Caco-2 (cell line): ENCODE measurements at places on chromosomes 16 and 17. TPM values are rescaled to one million over a fixed set of nuclear protein-coding genes. Genes with fewer than 3 reads are reported as not detected.
A peak's percentile ranks its signal among the peaks of the same experiment; 100 is the strongest.

DNA sequence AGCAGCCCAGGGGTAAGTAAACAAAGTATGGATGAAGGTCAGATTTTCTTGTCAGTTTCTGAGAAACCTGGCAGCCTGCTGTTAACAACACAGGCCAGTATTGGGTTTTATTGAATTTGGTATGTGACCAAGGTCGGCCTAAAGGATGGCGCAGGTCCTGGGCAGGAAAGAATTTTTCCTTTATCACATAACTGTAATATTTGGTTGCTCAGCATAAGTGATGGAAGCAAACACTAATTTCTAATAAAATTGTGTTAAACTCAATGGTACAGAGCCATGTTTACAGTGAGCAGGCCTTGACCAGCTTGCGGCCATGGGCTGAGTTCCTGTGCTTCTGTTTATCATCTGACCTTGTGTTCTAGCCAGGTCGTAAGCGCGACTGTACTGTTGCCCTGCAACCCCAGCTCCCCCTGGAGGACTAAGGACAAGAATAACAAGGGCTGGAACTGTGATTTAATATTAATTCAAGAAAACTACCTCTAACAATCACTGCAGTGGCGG, 10.5 kb downstream of the POLDIP2 start:
- peak; percentile 72 for DNase-seq

The TAC4 gene
- total RNA-seq = 10.8 and 17.1 TPM in 2 replicates

DNA sequence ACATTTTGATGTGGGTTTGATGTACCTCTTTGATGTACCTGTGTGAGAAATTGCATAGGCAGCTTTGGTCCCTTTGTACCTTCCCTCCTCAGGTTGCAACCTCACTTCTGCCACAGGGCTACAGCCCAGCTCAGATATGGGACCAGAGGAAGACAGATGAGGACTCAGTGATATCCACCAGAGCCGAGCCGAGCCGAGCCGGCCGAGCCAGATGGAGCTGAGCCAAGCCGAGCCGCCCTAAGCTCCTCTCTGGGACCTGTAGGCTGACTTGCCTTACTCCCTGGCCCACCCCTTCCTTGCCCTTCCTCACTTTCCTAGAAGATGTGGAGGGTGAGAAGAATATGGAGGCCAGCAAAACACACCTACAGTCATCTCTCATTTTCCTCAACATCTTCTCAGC, 3.8 kb downstream of the HEATR9 start:
- no peak for DNase-seq

- peak; percentile 84 for DNase-seq
Measured at GRCh38 chr17:50689251-50689650, 18.5 kb downstream of the ANKRD40 start.

The SOST gene
- not detected in 2 replicates for total RNA-seq

The TMED6 gene
- 2.4 TPM in 2 replicates for total RNA-seq

DNA sequence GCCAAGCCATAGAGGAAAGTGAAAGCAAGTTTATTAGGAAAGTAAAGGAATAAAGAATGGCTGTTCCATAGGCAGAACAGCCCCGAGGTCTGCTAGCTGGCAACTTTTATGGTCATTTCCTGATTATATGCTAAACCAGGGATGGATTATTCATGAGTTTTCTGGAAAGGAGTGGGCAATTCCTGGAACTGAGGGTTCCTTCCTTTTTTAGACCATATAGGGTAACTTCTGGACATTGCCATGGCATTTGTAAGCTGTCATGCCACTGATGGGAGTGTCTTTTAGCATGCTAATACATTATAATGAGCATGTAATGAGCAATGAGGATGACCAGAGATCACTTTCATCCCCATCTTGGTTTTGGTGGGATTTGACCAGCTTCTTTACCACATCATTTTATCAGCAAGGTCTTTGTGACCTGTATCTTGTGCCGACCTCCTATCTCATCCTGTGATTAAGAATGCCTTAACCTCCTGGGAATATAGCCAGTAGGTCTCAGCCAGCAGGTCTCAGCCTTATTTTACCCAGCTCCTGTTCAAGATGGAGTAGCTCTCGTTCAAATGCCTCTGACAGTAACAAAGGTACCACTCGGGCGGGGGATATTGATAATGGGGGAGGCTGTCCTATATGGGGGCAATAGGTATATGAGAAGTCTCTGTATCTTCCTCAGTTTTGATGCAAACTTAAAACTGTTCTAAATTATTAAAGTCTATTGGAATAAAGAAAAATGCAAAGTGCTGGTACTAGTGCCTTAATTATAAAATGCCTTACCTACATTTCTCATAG, 38.9 kb upstream of the HELZ start:
- DNase-seq = no peak

GRCh38 chr17:75809631-75810111, 25.1 kb downstream of the UNK start:
- DNase-seq = no peak

The PRSS33 gene
- not detected in 2 replicates for total RNA-seq

- no peak for DNase-seq
Measured at GRCh38 chr17:1553354-1554266, 9.0 kb downstream of the PITPNA start.

DNA sequence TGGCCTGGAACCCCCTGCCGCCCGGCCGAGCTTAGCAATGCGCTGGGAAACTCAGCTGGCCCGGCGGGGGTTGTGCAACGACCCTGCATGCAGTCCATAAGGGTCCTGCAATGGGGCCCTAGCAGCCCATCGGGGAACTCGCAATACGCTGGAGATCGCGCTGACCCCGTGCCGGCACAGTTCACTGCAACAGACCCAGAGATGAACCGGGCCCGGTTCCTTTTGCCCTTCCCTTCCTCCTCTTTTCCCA, 375 bp downstream of the SLC25A11 start:
- no peak for DNase-seq

DNA sequence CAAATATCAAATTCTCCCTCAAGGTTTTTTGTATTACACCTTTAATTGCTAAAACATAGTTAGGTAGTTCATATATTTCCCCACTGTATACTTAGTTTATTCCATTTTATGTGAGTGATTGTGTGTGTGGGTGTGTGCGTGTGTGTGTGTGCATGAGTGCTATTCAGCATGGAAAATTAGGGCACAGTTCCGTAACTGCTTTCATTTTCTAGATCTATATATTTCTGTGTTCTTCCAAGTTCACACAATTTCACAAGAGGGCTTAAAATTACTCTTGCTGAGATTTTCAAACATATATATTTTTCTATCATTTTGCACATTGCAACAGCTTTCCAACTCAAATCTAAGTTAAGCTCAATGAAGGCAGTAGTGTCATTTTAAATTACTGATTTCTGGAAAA, 782.9 kb upstream of the SOX9 start:
- DNase-seq = no peak

GRCh38 chr17:46007461-46007965, 8.5 kb downstream of the STH start:
- no peak for DNase-seq

- DNase-seq = no peak
Measured at GRCh38 chr17:8799570-8800212, 526 bp upstream of the MFSD6L start.

GRCh38 chr17:5555254-5555653, 29.1 kb downstream of the NLRP1 start:
- no peak for DNase-seq

The PPL gene
- total RNA-seq = 61.5 and 68.1 TPM in 2 replicates

DNA sequence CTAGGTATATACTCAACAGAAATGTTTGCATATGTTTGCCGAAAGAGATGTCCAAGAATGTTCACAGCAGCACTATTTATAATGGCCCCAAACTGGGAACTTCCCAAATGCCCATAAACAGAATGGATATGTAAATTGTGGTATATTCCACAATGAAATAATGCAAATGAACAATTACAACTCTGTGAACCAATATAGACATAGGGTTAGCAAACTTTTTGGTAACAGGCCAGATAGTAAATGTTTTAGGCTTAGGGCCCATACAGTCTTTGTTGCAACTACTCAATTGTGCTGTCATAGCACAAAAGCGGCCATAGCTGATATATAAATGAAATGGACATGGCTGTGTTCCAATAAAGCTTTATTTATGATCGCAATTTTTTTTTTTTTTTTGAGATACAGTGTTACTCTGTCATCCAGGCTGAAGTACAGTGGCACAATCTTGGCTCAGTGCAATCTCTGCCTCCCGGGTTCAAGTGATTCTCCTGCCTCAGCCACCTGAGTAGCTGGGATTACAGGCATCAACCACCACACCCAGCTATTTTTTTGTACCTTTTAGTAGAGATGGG, 16.5 kb downstream of the XYLT1 start:
- no peak for DNase-seq

The RSKR gene
- total RNA-seq = 15.7 and 18.9 TPM in 2 replicates

- DNase-seq = no peak
Measured at GRCh38 chr17:17531156-17531555, 35.0 kb upstream of the RASD1 start.

GRCh38 chr16:16938009-16938408, 532.8 kb downstream of the XYLT1 start:
- DNase-seq = no peak

DNA sequence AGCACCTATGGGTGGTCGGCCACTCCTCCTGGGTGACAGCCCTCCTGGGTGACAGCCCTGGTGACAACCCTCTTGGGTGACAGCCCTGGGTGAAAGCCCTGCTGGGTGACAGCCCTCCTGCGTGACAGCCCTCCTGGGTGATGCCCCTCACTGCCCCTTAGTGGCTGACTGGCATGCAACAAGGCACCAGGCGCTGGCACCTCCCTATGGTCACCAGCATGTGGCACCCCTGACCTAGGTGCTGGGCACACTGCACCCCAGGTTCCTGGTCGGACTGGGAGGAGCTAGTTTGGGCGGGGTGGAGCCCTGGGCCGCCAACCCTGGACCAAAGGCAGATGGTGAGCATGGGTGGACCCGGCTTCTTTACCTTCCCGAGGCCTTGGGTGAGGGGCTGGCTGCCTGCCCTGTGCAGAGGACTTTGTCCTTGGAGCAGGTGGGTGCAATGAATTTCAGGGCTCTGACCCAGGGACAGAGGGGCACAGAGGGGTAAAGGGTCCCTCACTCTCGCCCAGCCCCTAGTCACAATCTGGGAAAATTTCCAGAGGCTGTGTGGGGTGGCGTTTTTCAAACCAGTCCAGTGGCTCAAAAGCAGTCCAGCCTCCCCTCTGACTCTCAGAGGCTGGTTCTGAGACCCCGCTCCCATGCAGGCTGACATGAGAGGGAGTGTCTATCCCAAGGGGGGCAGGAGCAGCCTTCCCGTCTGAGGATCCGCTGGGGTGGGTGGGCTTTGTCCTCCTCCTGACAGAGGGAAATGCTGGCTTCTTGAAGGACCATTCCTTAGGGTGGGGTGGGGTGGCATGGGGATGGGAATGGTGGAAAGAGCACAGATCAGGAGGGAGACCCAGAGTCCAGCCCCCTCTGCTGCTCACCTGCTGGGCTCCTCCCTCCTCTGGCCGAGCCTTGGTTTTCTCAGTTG, 25.9 kb upstream of the TNFRSF13B start:
- DNase-seq = no peak

- DNase-seq = no peak
Measured at GRCh38 chr17:16879686-16880085, 92.2 kb downstream of the TNFRSF13B start.

DNA sequence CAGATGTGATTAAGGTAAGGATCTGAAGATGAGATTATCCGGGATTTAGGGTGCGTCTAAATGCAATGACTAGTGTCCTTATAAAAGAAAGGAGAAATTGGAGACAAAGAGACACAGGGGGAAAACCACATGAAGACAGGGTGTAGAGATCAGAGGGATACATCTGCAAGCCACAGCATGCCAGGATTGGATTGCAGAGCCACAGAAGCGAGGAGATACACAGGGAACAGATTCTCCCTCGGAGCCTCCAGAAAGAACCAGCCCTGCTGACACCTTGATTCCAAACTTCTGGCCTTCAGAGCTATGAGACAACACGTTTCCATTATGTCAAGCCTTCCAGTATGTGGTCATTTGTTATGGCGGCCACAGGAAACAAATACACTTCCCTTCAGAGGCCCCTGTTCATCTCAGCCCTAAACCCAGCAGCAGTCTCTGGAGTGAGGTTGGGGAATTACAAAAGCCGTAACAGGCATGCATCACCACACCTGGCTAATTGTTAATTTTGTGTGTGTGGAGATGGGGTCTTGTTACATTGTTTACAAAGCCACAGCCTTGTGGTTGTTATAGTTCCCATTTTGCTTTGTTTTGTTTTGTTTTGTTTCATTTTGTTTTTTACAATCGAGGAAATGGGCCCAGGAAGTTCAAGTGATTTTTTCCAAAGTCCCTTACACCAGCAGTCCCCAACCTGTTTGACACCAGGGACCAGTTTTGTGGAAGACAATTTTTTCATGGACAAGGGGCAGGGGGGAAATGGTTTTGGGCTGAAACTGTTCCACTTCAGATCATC, 51.6 kb upstream of the LYRM9 start:
- no peak for DNase-seq

DNA sequence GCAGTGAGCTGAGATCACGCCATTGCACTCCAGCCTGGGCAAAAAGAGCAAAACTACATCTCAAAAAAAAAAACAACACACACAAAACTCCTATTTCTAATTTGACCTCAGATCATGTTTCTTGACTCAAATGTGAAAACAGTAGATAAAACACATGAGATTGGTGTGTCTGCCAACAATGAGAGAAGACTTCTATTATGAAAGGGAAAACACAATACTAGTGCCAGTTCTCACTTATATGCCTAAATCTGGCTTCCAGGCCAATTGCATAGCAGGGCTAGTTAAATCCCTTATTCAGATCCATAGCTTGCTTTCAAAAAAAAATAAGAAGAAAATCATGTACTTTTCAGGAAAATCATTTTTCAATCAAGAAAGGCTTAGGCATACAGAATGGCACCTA, 39.4 kb downstream of the AP1G1 start:
- DNase-seq = no peak

DNA sequence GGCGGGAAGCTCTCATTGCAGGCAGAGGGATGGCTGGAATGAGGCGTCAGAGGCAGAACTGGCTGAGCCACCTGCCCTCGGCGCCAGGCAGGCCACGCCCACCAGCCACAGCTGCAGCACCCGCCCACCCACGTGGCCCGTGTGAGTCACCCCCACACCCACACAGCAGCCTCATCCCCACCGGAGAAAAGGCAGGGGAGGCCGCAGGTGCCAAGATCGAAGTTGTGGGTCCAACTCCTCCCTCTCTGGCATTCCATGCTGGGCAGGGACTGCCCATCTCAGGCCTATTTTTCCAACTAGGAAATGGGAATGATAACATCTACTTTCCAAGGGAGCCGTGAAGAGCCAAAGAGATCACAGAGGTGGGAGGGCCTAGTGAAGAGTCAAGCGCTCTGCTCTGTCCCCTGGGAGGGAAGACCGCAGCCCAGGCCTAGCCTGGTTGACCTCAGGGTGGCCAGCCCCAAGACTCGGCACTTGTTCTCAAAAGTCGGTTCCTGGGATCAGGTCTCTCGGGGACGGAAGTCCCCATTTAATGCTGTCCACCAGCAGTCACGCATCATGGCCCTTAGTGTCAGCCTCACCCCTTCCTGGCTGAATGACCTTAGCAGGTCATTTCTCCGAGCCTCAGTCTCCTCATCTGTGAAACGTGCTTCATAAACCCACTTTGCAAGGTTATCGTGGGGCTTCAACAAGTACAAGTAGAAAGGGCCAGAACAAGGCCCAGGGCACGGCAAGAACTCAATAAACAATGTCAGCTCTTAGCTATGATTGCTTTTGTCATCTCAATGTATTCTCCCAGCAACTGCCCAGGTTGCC, at the start of gene TRPV3:
Gene TRPV3 (minus strand): TSS at position 45 of the 816 bp plus-strand sequence. CDS start 2,962 bp downstream, outside the sequence.
- no peak for DNase-seq

GRCh38 chr17:41167561-41167960, 460 bp downstream of the KRTAP4-3 start:
- no peak for DNase-seq
